ENCODE measurements at places on chromosomes 12 and 14.
A peak's percentile ranks its signal among the peaks of the same experiment; 100 is the strongest.

DNA sequence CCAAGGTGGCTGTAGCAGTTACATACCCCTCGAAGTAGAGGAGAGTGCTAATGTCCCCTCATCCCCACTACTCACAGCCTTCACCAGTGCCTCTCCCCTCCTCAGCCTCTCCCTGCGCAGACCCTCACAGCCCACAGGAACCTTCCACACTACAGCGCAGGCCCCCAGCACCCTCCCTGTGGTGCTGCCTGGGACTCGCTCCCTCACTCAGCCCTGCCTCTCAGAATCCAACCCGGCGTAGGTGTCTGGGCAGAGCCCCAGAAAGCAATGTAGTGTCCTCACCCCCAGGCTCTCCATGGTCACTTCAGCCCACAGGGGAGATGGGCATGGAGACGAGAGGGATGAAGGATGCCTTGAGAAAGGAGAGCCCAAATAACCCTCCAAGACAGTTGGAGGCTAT lies 10.9 kb upstream of the ZNF740 start:
- no peak for DNase-seq

GRCh38 chr12:11648514-11649412 lies 711 bp upstream of the ETV6 start:
- DNase-seq = peak; percentile 91

DNA sequence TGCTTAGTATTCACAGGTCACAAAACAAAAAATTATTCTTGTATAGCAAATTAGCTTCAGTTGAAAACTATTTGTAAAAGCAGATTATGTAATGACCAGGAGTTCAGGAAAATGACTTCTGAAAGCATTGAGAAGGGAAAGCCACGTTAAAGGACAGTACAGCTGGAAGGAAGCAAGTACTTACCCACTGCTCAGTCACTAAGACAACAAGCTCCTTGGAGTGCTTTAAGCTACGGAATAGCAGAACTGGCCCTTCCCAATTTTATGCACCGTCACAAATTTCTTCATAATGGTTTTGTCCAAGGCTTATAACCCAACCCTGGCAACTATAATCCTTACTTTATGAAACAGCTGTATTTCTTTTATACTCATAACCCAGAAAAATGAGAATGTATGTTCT lies 13.0 kb upstream of the SNAPC1 start:
- peak; percentile 41 for DNase-seq

GRCh38 chr14:104876251-104876699 lies 11.2 kb downstream of the CEP170B start:
- peak; percentile 64 for DNase-seq

- DNase-seq = no peak
These were observed 16.8 kb downstream of the MTA1 start for GRCh38 chr14:105436402-105436801.

GRCh38 chr12:91490667-91491311 lies 308.2 kb upstream of the DCN start:
- no peak for DNase-seq

- DNase-seq = peak; percentile 98
These were observed 92.1 kb downstream of the NINJ2 start for GRCh38 chr12:570921-571794.

GRCh38 chr14:81261176-81261575 lies 40.4 kb upstream of the GTF2A1 start:
- DNase-seq = no peak

GRCh38 chr14:88463318-88463717 lies 77.9 kb downstream of the SPATA7 start:
- no peak for DNase-seq

GRCh38 chr14:77148510-77149231 lies 7.1 kb upstream of the ZDHHC22 start:
- DNase-seq = no peak
